ENCODE measurements at places on chromosomes 1 and 21. TPM values are rescaled to one million over a fixed set of nuclear protein-coding genes. Genes with fewer than 3 reads are reported as not detected.

GRCh38 chr1:185645162-185645640 lies 89.0 kb upstream of the HMCN1 start:
- DNase-seq = no peak

GRCh38 chr1:68516066-68516465 lies 19.2 kb upstream of the DEPDC1 start:
- DNase-seq = no peak

SPATA1 gene
- total RNA-seq = 3.4 TPM

FBLIM1 gene
- total RNA-seq = not detected

DNA sequence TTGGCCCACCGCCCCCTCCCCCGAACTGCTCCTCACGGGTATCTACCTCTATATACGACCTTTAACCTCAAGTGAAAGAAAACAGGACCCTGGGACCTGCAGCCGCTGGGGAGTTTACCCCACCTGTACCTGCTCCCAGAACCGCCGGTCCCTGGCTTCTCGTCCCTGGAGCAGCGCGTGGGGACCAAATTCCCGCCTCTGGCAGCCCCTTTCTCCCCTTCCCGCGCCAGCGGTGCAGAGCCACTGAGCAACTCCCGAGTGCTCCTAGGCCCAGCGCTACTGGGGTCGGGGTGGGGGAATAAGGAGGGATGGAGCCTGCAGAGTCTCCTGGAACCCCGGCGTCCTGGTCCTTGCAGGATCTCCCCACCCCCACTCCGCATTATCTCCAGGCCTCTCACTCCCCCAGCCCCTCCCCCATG lies 1.6 kb downstream of the SYT6 start:
- DNase-seq = no peak

GRCh38 chr1:150703427-150703826 lies 6.5 kb upstream of the GOLPH3L start:
- no peak for DNase-seq

DNA sequence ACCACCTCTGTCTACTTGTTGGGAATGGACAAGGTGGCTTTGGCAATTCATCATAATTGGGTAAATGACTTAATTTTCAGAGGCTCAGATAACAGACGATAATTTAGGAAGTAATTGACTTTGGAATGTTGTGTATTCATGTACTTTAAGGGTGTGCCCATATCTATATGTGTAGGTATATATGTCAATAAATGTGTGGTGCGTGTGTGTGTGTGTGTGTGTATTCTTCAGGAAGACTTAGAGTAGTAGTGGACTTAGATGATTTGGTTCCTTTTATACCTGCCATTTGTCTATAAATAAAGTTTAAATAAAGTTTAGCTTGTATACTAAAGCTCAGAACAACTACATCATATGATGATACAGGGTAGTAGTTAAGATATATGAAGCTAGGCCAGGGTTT lies 20.0 kb upstream of the JUN start:
- DNase-seq = no peak

DNA sequence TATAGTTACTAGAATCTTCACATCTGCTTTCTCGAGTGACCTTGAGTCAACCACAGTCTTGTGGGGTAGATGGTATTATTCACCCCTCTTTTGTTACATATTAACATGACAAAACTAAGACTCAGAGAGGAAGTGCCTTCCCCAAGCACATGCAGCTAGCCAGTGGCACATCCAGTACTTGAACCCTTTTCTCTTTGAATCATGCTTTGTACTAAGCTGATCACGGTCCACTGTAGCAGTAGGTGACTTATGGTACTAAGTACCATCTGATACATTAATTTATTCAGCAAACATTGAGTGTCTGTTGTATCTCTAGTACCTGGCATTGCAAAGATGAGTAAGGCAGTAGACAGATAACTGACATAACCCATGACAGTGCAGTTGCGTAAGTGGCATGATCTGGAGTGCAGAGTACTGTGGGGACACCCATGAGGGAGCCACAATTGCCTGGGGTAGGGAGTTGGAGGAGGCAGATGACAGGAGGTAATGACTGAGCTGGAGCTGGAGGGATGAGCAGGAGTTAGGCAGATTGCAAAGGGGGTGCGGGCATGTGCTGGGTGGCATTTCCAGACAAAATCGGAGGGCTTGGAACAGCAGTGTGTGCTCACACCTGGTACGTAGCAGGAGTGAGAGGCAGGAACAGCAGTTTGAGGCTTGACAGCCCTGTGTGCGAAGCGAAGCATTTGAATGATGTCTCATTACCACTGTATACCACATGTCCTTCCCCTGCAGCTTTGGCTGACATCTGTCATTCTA lies 29.8 kb downstream of the UCK2 start:
- DNase-seq = no peak
